A673 (cell line): ENCODE measurements at places on chromosomes 1 and 21. TPM values are rescaled to one million over a fixed set of nuclear protein-coding genes. Genes with fewer than 3 reads are reported as not detected.
A peak's percentile ranks its signal among the peaks of the same experiment; 100 is the strongest.

- DNase-seq = no peak
Observed at GRCh38 chr1:201536558-201536957, 2.4 kb upstream of the NAV1 start.

GRCh38 chr1:30540611-30541192, 182.7 kb downstream of the MATN1 start:
- no peak for DNase-seq

- DNase-seq = no peak
Observed at GRCh38 chr1:247043406-247043805, 35.2 kb downstream of the ZNF670 start.

- no peak for DNase-seq
Observed at GRCh38 chr1:231743966-231744365, 117.4 kb downstream of the DISC1 start.

DNA sequence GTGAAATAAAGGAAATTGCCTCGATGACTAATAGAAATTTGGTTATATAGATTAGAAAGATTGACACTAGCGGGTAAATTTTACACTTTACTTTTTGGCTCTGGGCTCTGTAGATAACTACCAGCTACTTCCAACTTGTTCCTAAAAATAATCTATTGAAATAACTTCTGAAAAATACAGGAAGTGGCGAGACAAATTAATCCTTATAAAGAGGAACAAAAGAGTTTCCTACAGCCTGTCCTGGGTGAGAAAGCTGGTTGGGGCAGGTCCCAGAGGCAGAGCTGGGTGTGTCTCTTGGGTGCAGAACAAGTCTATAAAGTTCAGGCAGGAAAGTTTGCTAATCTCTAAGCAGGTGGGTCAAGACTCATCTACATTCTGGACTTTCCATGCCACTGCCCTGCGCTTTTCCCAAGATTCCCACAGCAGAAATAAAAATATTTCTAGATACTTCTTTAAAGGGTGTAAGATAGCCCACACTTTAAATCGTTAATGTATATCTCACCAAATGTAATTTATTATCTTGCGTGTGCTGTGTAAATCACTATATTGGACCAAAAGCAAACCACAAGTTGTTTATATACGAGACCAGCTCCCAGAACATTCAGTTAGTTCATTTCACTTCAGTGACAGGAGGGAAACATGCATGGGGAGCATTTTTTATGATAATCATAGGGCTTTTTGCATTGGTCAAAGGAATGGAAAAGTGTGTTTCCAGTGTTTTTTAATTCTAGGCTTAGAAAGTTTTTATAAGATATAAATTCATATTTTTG, 70.1 kb upstream of the NRIP1 start:
- DNase-seq = peak; percentile 26

HPCA gene
- 0.69 and 0.98 TPM in 2 replicates for total RNA-seq

SPATA46 gene
- not detected in 2 replicates for total RNA-seq
